NCI-H446 (cell line): ENCODE measurements at places on chromosomes 6 and 20.

GRCh38 chr20:615514-615913 is 5.4 kb upstream of the TCF15 start:
- DNase-seq, result no peak

DNA sequence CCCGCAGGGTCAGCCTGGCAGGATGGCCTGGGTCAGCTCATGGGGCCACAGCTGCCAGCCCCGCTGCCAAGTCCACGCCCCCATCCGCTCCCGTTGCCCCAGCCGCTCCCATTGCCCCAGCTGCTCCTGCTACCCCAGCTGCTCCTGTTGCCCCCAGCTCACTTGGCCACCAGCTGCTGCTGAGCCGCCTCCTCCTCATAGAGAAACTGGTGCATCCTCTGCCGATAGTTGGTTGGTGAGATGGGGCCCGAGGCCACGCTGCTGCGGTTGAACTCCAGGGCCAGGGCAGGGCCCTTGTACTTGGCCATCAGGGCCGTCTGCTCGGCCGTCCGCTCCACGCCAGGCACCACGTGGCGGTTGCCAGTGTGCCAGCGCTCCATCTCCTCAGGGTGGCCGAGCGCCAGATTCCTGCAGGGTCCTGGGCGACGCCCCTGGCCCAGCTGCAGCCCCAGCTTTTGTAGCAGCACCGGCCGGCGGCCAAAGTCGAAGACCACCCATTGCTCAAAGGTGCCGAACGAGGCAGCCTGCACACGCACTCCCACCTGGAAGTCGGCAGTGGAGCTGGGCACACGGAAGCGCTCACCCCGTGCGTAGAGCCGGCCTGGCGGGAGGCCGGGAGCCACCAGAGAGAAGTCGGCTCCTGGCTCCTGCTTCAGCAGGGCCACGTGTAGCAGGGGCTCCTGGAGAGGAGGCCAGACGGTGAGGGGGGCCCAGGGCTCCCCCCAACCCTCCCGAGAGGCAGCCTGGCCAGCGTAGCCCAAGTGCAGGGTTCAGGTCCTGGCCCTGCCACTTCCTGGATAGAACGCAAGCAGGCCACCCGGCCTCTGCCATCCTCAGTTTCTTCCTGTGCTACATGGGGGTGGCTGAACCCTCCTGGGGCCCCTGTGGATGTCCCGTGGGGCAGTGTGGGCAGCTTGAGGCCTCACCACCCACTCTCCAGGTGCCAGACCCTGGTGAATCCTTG is 4.8 kb downstream of the HELZ2 start:
- DNase-seq, result peak; percentile 75

GRCh38 chr6:80625405-80625804 is 518.9 kb downstream of the BCKDHB start:
- no peak for DNase-seq

GRCh38 chr6:2110504-2110903 is 134.9 kb downstream of the GMDS start:
- no peak for DNase-seq

DNA sequence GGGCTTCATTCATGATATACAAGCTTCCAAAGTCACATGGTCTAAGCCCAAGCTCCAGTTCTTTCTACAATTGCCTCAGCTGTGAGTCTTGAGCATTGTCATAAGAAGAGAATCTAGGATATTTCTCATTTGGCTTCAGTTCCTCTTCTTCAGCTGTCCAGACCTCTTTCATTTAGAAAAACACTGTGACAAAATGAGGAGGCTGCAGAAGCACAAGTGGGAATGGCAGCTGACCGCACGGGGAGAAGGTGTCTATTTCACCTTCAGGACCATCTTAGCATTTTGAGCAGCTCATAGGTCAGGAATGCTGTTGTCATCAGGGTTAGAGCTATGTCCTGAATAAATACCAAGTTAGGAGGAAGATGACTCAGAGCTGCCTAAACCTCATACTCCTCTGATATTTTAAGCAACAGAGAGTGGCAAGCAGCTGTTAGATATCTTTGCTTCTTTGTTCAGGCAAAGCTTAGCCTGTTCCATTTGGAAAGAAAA is 390.1 kb upstream of the CITED2 start:
- DNase-seq, result no peak

GRCh38 chr20:56810141-56810540 is 181.0 kb downstream of the TFAP2C start:
- DNase-seq, result no peak

- DNase-seq, result no peak
Measured at GRCh38 chr6:24394780-24395437, 7.8 kb upstream of the MRS2 start.

- no peak for DNase-seq
Measured at GRCh38 chr6:33314515-33314942, 651 bp upstream of the TAPBP start.

- no peak for DNase-seq
Measured at GRCh38 chr6:23086100-23086499, 516.7 kb downstream of the HDGFL1 start.

DNA sequence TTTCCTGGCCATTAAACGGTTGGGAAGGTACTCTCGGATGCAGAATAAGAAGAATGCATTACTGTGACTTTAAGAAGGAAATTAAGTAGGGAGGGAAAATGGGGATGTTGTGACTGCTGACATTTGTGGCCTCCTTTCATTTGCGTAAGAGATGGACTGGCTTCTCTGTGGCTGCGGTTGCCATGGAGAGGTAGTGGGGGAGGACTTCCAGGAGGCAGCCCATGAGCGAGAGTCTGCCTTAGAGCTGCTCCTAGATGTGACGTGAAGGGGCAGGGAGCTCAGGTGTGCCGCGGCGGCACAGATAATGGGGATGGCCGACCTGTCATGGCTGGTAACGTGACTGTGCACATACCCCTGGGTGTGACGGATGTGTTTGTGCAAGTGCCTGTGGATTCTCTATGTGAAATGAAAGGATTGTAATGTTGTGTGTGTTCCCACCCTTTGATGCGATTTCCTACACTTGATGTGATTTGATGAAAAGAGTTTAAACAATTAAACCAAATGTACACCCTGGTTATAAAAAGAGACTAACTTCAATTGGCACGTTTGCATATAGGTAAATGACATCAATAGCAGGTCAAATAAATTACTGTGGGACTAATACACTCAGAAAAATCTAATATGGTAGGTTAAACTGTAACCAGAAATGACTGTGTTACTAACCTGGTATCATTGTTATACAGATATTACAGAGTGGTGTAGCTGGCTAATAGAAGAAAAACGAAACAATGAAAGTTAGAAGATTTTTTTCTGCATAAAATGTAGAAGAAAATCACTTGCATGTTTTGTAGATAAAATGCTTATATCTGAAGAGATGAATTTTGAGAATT is 48.9 kb downstream of the HIVEP1 start:
- no peak for DNase-seq

DNA sequence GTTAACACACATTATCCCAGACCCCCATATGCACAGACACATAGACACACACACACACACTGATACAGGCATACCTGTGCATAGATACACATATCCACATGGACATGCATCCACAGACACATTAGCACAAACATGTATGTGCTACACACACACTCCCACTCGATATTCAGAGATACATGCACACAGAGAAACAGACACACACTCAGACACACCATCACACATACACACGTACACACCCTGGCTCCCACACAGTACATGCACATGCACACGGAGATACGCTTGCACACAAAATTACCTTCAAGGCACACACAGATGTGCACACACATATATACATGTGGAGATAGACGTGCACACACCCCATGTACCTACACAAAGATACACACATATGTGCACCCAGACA is 19.7 kb downstream of the RBM38 start:
- no peak for DNase-seq

DNA sequence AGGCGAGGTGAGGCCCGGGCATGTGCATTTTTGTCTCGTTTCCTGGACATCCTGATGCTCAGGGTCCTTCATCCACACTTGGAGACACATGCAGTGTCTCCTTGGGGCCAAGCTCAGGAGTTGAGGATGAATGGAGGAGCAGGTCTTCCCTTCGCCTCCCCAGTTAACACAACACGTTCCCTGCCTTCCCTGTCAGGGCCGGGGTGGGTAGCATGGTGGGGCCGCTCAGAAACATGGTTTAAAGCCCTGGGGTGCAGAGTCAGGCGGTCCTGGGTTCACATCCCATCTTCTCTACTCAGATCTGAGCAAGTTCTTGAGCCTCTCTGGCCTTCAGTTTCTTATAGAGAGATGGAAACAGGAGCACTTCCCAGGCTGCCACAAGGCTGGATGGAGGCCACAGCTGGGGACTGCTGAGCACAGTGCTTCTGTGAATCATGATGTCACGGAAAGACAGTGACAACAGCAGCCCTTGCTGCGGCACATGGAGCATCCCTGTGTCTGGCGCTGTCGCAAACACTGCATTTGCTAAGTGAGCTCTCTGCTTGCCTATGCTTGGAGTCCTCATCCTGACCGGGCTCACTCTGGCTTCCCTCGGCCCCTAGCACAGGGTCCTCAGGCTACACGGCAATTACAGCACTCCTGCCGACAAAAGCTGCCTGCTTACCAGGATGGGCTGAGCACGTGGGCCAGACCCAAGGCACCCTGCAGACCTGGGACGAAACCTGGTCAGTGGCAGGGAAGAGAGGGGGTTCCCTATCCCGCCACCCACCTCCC is 45.6 kb upstream of the STX16 start:
- no peak for DNase-seq
